HFFc6 (cell line): ENCODE measurements at places on chromosomes 5 and 9. TPM values are rescaled to one million over a fixed set of nuclear protein-coding genes. Genes with fewer than 3 reads are reported as not detected.

DNA sequence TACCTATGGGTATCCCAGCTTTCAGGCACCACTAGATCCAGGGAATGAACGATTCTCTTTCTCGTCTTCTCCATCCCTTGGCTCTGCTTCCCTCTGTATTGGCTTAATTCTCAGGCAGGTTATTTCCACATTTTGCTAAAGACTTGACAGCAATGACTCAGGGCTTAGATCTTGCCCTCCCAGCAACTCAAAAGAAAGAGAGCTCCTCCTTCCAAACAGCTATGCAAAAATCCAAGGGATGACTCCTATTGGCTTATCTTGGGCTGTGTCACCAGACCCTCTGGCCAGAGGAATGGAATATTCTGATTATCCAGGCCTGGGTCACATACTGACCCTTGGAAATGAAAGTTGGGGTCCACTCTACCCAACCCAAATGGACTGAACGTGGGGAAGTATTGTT is 270.2 kb downstream of the NTRK2 start:
- DNase-seq = no peak

DNA sequence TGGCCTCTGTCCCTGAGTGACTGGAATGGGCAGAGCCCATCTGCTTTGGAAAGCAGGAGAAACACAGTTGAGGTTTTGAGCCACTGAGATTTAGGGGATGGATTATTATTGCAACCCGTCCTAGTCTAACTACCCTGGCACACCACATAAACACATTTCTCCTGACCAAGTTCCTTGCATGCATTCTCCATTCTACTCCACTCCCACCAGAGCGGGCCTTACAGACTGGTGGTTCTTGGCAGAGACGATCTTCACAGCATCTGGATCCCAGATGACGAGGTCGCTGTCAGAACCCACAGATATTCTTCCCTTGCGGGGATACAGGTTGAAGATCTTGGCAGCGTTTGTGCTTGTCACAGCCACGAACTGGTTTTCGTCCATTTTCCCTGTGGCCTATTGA is 111.0 kb downstream of the DPYSL3 start:
- DNase-seq = no peak

TSSK1B gene
- total RNA-seq = 0.09 TPM in 1 of 3 replicates, not detected in the others

- no peak for DNase-seq
These were observed 86.8 kb downstream of the CAMK4 start for GRCh38 chr5:111310711-111311620.
